ENCODE measurements at places on chromosomes 13 and 19.

GRCh38 chr19:2551864-2552185 is 75.9 kb downstream of the GADD45B start:
- DNase-seq = no peak

DNA sequence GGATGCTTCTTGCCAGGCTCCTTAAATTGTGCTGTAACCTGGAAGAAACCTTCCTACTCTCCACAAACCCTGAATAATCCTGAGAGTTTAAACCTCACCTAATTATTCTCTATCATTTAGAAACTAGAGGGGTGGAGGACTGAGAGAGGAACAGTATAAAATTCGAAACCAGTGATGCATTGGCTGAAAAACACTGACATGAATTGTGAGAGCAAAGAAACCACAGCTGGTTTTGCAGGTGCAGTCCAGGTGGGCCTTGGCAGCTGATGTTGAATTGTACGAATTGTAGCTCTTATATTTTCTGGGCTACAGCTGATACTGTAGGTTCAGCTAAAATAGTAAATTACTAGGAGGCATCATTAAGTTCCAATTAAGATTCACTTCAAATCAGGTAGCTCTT is 227.0 kb upstream of the SLITRK5 start:
- DNase-seq = no peak

DNA sequence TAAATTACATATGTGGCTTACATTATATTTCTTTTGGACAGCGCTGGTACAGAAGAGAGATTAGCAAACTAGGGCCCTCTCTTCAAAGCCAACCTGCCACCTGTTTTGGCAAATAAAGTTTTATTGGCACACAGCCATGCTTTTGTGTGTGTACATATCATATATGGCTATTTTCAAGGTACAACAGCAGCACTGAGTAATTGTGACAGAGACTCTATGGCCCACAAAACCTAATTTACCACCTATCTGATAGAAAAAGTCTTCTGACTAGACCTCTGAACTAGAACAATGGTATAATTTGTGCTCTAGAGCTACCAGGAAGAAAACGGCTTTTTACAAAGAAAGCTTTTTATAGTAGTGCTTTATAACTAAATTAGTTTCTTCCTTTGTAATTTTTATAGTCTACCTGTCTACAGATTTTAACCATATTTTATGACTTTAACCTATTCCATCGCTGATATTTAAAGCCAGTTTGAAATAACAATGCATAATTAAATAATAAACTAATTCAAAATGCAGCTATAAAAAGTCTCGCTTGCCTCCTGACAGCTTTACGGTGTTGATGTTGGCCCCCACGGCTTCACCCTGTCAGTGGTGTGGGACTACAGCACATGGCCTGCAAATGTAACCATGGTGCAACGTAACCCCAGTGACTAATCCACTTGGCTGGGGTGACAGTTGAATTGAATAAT is 17.7 kb upstream of the DPY19L3 start:
- DNase-seq = no peak

GRCh38 chr19:10295305-10295846 is 5.6 kb downstream of the ICAM5 start:
- DNase-seq = peak; percentile 58

DNA sequence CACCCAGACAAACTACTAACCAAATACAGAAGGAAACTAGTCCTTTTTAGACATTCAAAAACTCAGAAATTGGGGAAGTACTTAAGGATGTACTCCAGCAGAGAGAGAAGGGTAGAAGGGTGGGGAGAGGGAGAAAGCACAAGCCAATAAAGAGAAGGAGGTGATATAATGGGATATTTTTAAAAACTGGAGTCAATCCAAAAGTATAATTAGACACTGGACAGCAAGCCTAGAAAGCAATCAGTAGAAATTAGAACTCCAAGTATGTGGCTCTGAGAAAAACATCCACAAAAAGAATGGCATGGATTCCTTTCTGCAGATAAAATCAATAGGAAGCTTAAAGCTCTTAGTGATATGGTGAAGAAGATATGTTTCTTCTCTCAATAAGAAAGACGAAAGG is 55.8 kb downstream of the PEPD start:
- DNase-seq = no peak

DNA sequence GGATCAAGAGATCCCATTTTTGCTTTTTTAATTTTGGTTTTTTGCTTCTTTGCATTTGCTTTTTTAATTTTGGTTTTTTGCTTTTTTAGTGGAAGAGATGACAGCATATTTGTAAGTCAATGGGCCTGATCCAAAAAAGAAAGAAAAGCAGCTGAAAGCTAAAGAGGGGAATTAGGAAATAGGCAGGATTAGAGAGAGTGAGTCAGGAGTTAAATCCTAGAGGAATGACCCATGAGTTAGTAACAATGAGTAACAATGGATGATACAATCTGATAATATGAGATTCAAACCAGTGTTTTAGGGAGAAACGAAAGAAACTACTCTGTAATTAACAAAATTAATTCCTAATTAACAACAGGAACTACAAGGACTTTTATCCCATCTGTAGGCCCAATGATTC is 111.2 kb upstream of the SGCG start:
- DNase-seq = no peak

- no peak for DNase-seq
These were observed 68.2 kb downstream of the CDADC1 start for GRCh38 chr13:49315756-49316482.

DNA sequence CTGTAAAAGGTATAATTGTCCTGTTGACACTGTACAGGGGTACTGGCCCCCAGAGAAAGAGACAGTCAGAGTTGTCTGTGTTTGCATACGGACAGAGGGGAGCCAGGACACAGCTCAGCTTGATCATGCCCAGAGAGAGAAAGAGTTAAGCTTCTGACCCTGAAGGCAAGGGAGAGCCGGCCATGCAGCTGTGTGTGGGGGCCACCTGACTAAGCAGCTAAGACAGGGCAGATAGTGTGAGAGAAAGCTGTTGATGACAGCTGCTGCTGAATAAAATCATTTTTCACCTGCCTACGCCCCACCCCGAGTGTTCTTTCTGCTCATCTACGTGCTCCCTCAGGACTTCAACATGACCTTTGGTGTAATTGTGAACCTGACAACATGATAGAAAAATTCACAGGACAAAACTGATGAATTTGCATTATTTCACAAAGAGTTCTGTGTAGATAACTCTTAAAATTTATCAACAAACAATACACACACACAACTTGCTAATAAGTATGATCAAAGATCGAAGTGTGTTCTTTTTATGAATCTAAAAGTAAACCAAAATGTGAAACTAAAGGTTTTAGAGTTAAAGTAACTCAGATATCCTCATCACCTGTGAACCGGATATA is 1294.3 kb upstream of the ATXN8OS start:
- no peak for DNase-seq

- DNase-seq = no peak
These were observed 49.1 kb upstream of the EHD2 start for GRCh38 chr19:47663911-47664771.

GRCh38 chr13:64765636-64766035 is 2464.5 kb downstream of the PCDH9 start:
- no peak for DNase-seq

DNA sequence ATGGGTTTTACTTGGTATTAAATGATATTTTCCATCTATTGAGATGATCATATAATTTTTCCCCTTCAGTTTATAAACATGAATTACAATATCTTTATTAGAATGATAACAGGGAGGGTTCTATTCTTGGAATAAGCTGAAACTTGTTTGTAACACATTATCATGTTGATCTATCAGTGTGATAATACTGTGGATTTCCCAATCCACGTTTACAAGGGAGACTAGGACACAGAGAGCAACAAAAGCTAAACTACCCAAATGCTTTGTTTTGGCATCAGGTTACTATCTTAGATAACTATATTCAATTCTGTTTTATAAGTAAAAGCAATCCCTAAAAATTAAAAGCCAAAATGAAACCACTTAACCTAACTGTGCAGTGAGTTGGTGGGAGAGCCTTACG is 92.5 kb downstream of the TUBGCP3 start:
- no peak for DNase-seq

DNA sequence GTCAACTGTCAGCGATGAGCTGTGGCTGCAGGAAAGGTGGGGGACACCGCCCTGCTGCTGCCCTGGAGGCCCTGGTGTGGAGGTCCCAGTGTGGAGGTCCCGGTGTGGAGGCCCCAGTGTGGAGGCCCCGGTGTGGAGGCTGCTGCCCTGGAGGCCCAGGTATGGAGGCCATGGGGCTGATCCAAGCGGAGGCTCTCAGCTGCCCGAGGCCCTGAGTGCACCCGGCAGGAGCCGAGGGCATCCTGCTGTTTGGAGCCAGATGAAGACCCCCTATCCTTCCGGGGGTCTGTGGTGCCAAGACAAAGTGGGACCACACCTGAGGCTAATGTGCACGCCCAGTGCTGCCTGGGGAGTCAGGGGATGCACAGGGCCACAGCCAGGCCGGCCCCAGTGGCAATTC is 210.4 kb upstream of the SOX1 start:
- no peak for DNase-seq

- DNase-seq = no peak
These were observed 223.9 kb upstream of the MIR17HG start for GRCh38 chr13:91123456-91124127.

DNA sequence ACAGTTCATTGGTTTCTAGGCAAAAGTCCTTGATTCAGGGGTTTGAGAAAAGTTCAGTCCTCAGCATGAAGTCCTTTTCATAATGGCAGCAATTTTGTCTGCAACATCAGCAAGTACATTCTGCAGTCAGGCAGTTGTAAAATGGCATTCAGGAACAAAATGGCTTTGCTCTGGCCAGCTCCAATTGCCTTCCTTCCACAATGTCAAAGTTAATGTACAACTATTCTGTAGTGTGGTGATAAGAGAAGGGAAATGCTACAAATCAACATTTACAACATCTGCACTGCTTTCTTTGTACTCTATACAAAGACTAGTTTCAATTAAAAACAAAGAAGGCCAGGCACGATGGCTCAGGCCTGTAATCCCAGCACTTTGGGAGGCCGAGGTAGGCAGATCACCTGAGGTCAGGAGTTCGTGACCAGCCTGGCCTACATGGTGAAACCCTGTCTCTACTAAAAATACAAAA is 1.8 kb upstream of the NEK3 start:
- DNase-seq = no peak

DNA sequence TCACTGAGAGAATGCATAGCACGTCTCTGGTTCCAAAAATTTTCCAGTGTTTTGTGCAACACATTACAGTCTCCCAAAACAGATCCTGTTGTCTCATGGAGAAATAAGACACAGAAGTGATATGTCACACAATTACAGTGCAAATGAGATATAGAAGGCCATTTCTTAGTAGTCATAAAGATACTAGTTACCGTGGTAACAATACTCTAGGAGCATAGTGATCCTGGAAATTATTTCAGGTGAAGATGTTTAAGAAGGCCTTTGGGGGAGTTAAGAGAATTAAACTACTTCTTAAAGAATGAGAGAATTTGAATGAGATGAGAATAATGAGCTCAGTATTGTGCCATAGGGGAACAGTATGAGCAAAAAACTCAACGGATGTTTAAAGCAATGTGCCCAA is 628.0 kb upstream of the MIR17HG start:
- DNase-seq = no peak

GRCh38 chr19:45637890-45638667 is 1.1 kb downstream of the EML2 start:
- no peak for DNase-seq

GRCh38 chr13:70593716-70594115 is 485.5 kb upstream of the KLHL1 start:
- DNase-seq = no peak

DNA sequence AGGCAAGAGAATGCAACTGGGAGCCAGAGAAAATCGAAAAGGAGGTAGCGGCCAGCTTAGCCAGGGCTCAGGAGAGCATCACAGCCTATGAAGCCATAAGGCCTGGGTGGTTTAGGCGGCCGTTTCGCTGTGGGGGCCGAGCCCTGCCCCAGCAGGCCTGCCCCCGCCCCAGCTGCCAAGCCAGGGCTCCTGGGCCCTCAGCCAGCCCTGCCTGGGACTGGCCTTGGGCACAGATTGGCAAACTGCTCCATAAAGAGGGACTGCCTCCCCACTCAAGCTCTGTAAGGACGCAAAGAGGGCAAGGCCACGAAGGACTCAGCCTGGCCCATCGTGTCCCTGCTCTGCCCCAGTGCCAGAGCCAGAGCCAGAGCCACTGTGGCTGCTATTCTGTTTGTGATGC is 10.2 kb downstream of the ZNF653 start:
- DNase-seq = no peak

DNA sequence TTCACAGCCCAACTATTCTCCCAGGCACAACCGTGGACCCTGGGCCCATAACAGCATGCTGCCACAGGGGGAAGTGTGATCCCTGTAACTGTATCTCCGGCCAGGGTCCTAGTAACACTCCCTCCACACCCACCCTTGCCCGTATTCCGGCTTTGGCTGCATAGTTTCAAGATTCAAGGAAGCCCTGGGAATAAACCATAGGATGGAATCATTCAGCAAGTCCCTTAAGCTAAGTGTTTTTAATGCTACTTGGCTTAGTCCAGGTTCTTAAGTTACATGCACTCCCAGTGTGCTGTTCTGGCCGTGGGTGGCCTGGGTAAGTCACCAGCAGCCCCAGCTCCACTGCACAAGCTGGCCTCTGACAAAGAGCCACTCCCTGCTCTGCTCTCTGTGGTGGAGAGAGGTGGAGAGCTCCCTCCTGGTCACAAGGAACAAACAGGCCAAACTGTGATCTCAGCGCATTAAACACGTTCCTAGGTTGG is 532.4 kb upstream of the SGCG start:
- DNase-seq = no peak

- no peak for DNase-seq
These were observed 43.4 kb upstream of the MEDAG start for GRCh38 chr13:30862707-30863106.

DNA sequence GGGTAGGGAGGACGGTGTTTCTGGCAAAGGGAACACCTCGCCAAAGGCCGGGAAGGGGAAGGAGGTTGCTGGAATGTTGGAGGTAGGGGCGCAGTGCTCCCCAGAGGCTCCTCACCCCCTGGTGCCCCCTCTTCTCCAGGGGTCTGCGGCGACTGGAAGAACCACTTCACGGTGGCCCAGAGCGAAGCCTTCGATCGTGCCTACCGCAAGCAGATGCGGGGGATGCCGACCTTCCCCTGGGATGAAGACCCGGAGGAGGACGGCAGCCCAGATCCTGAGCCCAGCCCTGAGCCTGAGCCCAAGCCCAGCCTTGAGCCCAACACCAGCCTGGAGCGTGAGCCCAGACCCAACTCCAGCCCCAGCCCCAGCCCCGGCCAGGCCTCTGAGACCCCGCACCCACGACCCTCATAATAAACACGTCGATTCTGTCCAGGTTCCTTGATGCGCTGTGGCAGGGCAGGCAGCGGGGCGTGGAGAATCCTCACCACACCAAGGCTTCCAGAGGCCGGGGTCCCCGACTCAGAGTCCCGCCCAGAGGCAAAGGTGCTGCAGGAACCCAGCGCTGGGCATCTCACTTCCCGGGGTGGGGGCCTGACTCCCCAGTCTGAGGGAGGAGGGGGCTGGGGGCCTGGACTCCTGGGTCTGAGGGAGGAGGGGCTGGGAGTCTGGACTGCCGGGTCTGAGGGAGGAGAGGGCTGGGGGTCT is 7.4 kb upstream of the SPACA4 start:
- no peak for DNase-seq

GRCh38 chr19:8910775-8911414 is 78.7 kb downstream of the MBD3L1 start:
- no peak for DNase-seq

GRCh38 chr13:111572956-111573761 is 252.7 kb downstream of the TEX29 start:
- DNase-seq = no peak

Measured in activated naive CD4-positive, alpha-beta T cell (primary cell).